Activated T-helper 2 cell treated with anti-CD3 and anti-CD28 coated beads, Interferon-gamma antibody, Interleukin-2, Interleukin-4, amounts not matched to agents 10 μg/mL and 5 μg/mL and 100 μg/mL, durations not matched to agents 14 hours and 24 hours and 36 hours (primary cell): ENCODE measurements at places on chromosomes 7 and 10. TPM values are rescaled to one million over a fixed set of nuclear protein-coding genes. Genes with fewer than 3 reads are reported as not detected.

Gene CNNM1
- total RNA-seq, result 0.21 and 0.28 TPM in 2 replicates

Gene BCL7B
- 68.6 and 74.5 TPM in 2 replicates for total RNA-seq

Gene BAIAP2L1
- 1.9 TPM in 2 replicates for total RNA-seq

Gene AMPH
- 0.14 and 0.23 TPM in 2 replicates for total RNA-seq

Gene HNRNPH3
- total RNA-seq, result 172 and 183 TPM in 2 replicates

Gene GJD4
- not detected in 2 replicates for total RNA-seq

Gene LRRC18
- not detected in 2 replicates for total RNA-seq

Gene ABI1
- 50.1 and 52.7 TPM in 2 replicates for total RNA-seq

Gene GPER1
- 0.37 and 0.46 TPM in 2 replicates for total RNA-seq

Gene FKBP6
- total RNA-seq, result not detected in 2 replicates

Gene CLCN1
- total RNA-seq, result not detected in 2 replicates

Gene PNLIP
- not detected in 2 replicates for total RNA-seq

Gene YKT6
- 73.1 and 76.4 TPM in 2 replicates for total RNA-seq

Gene RASA4B
- total RNA-seq, result 17.1 and 20.3 TPM in 2 replicates

Gene PLXNA4
- 0.14 and 0.21 TPM in 2 replicates for total RNA-seq

Gene TUBAL3
- not detected in 2 replicates for total RNA-seq

Gene GSAP
- 0.43 and 0.90 TPM in 2 replicates for total RNA-seq

Gene ETV1
- 0.05 and 0.53 TPM in 2 replicates for total RNA-seq

Gene FBXL13
- total RNA-seq, result 0.41 and 0.76 TPM in 2 replicates

Gene PKD2L1
- total RNA-seq, result not detected in 2 replicates

Gene RTKN2
- 2.8 and 2.9 TPM in 2 replicates for total RNA-seq

Gene SLC26A3
- not detected in 2 replicates for total RNA-seq

Gene TMEM236
- 0.07 TPM in 1 of 2 replicates, not detected in the other for total RNA-seq

Gene STEAP2
- total RNA-seq, result not detected in 2 replicates

Gene UBN2
- 13.6 and 14.1 TPM in 2 replicates for total RNA-seq

Gene SLC13A1
- not detected in 2 replicates for total RNA-seq

Gene DOCK1
- 0.59 and 1.1 TPM in 2 replicates for total RNA-seq

Gene SFRP4
- total RNA-seq, result not detected in 2 replicates

Gene GIMAP8
- total RNA-seq, result 6.1 and 7.0 TPM in 2 replicates

Gene ANXA7
- 173 and 174 TPM in 2 replicates for total RNA-seq

Gene CHAT
- total RNA-seq, result 2.2 and 2.5 TPM in 2 replicates

Gene AVPI1
- 2.3 and 2.4 TPM in 2 replicates for total RNA-seq

Gene VWC2
- total RNA-seq, result not detected in 2 replicates

Gene KIF11
- 41.4 and 44.9 TPM in 2 replicates for total RNA-seq

Gene RP9
- 15.4 and 18.6 TPM in 2 replicates for total RNA-seq

Gene HMX3
- total RNA-seq, result not detected in 2 replicates

Gene KIAA1217
- 0.41 and 0.62 TPM in 2 replicates for total RNA-seq

Gene OR9A2
- total RNA-seq, result 0.30 TPM in 1 of 2 replicates, not detected in the other

Gene ABCA13
- 0.02 and 0.32 TPM in 2 replicates for total RNA-seq

Gene PTPN20
- 2.5 and 4.4 TPM in 2 replicates for total RNA-seq

Gene UCN3
- total RNA-seq, result not detected in 2 replicates

Gene GHRHR
- total RNA-seq, result not detected in 2 replicates

Gene RABGEF1
- total RNA-seq, result 24.5 and 26.3 TPM in 2 replicates

Gene OPALIN
- total RNA-seq, result not detected in 2 replicates

Gene ANKRD2
- total RNA-seq, result 0.18 and 0.57 TPM in 2 replicates

Gene OR2A12
- not detected in 2 replicates for total RNA-seq

Gene MACC1
- not detected in 2 replicates for total RNA-seq
